ENCODE measurements at places on chromosomes 7 and 10.

GRCh38 chr7:106768324-106768751, 96.7 kb upstream of the PIK3CG start:
- DNase-seq = no peak

DNA sequence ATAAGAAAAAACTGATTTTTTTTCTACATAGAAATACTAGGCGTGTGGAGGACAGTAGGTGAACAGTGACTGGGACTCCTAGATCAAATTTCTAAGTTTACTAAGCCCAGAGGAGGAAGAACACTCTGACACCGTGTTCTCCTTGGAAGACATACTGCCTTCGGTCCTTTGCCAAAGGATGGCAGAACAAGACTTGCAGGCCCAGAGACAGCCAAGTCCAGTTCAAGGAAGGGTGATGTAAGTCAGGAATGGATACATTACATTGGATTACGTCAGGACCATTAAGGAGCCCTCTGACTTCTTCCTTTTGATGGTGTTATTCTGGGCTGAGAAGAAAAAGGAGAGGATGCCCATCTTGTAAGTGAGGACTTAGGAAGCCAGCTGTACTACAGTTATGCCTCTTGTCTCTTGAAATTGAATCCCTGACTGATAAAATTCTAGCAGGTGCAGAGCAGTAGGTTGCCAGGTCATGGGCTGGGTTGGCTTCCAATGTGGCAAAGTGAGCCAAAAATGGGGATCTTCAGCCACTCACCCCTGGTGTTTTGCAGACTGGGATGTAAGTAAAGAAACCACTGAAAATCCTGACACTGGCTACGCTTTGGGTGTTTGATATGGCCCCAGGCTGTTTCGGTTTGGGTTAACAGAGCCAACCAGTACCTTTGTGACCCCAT, 45.1 kb downstream of the RELN start:
- no peak for DNase-seq

- no peak for DNase-seq
These were observed 1.7 kb downstream of the ADRB1 start for GRCh38 chr10:114045136-114046086.

DNA sequence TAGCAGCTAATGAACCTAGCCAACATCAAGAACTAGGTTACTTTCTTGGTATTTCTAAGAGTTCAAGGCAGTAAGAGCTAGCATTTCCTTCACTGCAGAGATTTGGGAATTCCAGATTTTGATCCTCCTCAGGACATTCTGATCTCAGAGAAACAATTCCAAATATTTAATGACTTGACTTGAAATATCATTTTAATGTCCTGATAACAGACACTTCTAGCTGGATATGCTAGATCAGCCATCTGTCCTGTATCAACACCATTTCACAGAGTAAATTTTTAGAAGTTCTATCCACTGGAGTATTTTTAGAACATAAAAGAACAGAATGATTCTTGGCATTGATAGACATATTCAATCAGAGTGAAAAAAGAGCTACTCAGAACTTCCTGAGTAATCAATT, 151.3 kb downstream of the RAPGEF5 start:
- DNase-seq = no peak
